NCI-H510A treated with DMSO at 0.1 percent for 48 hours (cell line): ENCODE measurements at places on chromosomes 5 and 9.

GRCh38 chr5:7991125-7991821 lies 122.3 kb downstream of the MTRR start:
- DNase-seq: no peak

GRCh38 chr9:93192721-93193387 lies 8.9 kb downstream of the WNK2 start:
- no peak for DNase-seq

- no peak for DNase-seq
Measured at GRCh38 chr5:543755-544674, 19.8 kb upstream of the SLC9A3 start.

GRCh38 chr9:112061152-112061740 lies 113.9 kb downstream of the SUSD1 start:
- peak; percentile 24 for DNase-seq

DNA sequence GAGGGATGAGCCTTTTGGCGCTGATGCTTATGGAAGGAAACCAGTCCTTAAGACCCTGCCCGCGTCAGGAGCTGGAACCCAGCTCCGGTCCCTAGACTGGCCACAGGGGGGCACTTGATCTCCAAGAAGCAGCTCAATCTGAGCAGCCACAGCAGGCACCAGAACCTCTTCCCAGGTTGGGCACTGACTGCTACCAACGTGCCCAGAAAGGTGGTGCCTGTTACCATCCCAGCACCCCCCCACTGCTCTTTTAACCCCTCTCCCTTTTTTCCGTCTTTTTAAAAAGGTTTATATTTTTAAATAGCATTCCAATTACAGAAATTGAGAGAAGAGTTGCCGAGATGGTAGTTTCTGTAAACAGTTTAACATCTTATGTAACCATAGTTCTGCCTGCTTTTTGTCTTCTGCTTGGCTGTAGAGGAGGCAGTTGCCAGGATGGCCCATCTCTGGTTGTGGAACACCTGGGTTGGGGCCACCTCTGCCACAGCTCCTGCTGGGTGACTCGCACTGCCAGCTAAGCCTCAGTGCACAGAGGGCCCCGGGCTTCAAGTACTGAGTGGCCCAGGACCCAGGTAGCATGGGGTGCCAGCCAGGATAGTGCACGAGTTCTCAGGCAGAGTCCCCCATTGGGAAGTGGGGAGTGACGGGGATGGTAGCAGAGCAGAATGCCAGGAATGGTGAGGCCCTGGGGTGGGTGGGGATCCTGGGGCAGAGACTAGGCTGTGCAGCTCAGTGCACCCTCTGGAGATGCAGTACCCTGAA lies 62.8 kb downstream of the PFDN1 start:
- peak; percentile 5 for DNase-seq

DNA sequence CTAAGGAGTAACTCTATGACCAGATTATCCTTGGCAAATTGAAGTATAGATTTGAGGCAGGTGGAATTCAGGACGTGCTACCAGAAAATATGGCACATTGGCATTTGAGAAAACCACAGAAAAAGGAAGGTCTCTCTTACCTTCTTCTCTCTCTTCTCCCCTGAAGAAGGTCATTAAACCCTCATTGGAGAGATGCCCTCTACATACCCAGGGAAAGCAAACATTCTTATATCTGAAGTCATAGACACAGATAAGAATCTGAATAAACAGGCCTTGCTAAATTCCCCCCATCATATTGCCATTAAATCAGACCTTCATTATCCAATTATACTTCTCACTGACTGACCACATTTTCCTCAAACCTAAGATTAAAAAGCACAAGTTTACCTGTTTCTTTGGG lies 17.8 kb downstream of the SPINK1 start:
- no peak for DNase-seq

DNA sequence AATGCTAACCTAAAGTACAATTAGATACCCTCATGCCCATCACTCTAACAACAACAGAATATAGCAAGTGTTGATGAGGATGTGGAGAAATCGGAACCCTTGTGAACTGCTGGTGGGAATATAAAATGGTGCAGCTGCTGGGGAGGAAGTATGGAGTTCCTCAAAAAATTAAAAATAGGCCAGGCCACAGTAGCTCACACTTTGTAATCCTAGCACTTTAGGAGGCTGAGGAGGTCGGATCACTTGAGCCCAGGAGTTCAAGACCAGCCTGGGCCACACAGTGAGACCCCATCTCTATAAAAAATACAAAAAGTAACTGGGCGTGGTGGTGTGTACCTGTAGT lies 18.0 kb upstream of the MRNIP start:
- no peak for DNase-seq

- DNase-seq: no peak
Measured at GRCh38 chr5:8505196-8505595, 636.2 kb downstream of the MTRR start.

- no peak for DNase-seq
Measured at GRCh38 chr5:172356047-172356446, 72.5 kb upstream of the UBTD2 start.

DNA sequence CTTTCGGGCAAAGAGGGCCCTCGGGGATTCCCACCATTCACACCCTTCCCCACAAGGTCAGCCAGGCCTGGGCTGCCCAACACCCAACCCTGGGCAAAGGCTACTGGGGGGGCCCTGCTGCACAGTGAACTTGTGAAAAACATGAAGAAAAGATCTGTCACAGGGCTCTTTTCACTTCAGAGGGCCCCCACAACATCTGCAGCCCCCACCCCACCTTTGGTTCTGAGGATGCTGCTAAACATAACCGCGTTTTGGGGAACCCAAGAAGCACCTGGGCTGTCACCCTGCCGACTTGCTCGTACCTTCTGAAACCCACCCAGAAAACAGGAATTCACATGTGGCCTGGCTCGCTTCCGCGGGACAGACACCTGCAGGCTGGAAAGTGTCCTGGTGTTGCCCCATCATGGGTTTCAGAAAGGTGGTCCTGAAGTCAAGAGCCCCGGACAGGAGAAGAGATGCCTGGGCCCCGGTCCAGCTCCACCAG lies 29.3 kb downstream of the B4GALT1 start:
- no peak for DNase-seq

DNA sequence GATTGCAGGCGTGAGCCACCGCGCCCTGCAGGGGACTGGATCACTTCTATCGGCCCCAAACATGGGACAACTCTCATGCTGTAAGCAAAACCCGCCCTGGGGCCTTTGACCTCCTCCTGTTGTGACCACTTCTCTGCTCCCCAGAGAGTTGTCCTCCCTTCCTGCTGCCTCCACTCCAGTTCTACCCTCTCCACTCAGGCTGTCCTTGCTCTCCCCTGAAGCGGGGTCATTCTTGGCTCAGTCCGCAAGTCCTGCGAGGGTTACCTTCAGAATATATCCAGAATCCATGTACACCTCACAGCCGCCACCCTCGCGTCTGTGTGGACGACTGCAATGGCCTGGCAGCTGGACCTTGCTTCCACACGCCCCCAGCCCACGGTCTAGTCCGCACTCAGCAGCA lies 273.7 kb downstream of the PBX3 start:
- no peak for DNase-seq

DNA sequence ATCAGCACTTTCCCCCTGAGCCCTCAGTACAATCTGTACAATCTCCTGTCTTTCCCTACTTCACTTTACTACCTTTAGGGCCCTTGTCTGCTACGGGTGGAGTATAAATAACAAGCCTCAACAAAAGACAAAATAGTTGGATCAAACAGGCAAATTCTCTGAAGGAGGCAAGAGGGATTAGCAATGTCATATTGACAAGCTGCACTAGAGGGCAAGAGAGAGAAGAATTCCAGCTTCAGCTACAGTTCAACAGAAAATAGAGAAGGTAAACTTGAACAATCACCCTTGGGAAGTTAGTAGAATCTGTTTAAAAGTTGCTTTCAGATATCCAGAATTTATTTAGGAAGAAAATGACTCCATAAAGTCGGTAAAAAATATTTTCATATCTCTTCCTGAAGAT lies 68.4 kb upstream of the IZUMO3 start:
- no peak for DNase-seq

DNA sequence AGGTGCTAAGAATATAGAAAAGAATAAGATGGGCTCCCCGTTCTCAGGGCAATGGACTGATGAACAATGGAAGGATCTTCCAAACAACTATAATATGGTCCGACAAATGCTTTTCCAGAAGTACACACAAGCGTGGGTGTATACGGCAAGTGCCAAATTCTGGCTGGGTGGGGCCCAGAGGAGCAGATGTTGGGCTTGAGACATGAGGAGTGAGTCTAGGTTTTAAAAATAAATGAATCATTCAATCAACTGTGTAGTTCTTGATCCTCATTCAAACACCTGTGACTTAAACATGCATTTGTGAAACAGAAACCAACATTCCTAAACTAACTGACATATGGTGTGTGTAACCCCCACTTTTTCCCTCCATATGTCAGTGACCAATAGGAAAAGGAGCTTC lies 47.9 kb downstream of the MFAP3 start:
- DNase-seq: no peak

- peak; percentile 59 for DNase-seq
Measured at GRCh38 chr9:94668928-94669729, 29.8 kb upstream of the FBP1 start.

DNA sequence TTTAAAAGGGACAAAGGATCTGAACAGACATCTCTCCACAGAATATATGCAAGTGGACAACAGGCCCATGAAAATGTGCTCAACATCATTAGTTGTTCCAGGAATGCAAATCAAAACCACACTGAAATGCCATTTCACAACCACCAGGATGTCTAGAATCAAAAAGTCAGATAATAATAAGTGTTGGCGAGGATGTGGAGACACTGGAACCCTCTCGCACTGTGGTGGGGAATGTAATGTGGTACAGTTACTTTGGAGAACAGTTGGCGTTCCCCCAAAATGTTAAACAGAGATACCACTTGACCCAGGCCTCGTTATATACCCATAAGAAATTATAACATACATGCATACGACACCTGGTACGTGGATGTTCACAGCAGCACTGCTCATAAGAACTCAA lies 38.6 kb downstream of the SARDH start:
- DNase-seq: no peak

DNA sequence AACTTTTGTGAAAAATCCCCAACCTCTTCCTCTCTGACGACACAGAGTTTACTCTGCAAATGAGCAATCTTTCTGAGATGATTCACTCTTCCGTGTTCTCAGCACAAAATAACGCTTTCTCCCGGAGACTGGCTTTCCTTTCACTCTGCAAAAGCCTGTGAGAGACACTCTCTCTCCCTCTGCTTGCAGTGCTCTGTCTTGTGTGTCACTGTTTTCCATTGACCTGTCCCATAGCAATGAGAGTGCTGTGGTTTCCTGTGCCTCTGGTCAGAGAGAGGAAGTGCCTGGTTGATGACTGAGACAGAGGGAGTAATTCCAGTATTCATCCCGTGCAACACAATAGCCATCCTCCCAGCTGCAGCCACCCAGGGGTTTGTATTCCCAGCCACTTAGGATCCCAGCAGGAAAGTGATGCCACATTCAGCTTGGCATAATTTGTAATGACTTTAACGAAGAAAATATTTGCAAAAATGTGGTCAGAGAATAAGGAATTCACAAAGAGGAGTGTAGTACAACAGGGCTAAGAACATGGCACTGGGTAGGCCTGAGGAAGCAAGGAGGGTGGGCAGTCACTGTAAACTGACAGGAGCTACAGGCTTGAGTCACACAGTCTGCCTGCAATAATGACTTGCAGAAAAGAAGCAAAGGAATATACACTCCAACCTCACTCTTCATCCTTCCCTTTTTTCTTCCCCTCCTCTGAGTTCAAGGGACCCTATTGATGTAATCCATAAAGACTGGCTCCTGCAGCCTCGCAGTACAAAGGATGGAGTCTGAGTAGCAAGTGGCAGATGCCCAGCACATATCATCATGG lies 463.5 kb upstream of the RGMB start:
- no peak for DNase-seq

DNA sequence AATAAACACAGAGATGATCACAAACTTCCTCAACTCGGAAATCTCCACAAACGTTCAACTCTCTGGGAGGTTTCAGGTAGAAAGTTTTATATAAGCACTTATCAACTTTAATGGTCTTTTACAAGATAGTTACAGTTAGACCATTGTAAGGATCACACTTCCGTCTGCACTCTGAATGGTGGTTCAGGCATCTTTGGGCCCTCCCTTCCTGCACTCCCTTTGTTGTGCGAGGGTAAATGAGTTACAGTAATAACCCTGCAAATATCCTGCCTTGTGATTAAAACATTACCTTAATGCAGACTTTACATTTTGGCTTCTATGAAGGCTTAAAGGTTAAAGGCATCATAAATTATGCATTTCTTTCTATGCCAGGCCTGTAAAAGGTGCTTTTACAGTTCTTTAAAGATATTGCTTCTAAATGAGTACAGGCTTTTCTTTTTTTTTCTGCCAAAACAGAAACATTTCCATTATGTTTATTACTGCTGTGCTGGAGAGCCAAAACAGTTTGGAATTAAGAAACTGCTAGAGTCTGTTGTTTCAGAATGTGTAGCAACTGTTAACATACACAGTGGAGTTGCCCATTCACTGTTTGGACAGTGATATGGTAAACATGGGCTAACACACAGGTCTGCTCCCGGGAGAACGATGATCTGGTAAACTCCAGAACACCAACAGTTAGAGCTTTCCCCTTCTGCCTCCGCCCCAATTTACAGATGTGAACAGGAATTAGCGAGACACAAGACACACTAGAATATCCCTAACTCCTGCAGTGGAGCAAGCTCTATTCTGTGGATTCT lies 1.1 kb downstream of the PRUNE2 start:
- DNase-seq: peak; percentile 43

DNA sequence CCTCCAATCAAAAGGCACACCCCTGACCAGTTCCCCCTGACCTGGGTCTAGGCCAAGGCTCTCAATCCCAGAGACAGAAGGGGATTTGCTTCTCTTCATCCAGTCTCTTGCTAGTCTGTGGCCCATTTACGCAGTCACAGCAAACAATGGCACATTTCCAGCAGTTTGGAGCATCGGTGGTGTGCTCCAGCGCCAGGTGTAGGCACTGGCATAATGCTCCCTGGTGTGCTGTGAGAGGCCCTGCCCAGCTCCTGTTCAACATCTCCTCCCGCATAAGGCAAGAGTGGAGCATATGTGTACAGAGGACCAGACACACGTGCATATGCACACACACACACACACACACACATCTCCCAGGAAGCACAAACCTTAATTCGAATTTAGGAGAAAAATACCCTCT lies 79.5 kb upstream of the ERCC6L2 start:
- DNase-seq: peak; percentile 90

DNA sequence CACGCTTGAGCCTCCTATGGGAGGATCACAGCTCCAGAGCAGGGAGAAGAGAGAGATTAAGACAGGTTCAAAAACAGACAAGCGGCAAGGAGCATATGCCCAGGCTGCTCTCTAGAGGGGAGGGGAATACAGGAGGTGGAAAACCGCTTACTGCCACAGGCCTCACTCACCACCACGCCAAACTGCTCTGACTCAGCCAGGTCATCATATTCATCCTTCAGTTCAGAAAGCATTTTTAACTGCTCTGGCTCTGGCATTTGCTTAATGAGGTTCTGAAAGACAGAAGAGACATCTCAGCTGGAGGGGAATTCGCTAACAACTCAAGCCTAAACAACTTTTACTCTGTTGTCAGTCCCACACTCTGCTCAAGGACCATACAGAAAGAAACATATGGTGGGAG lies 40.1 kb downstream of the PCDHGC5 start:
- no peak for DNase-seq
